ENCODE measurements at places on chromosomes 4 and X. TPM values are rescaled to one million over a fixed set of nuclear protein-coding genes. Genes with fewer than 3 reads are reported as not detected.
A peak's percentile ranks its signal among the peaks of the same experiment; 100 is the strongest.

DNA sequence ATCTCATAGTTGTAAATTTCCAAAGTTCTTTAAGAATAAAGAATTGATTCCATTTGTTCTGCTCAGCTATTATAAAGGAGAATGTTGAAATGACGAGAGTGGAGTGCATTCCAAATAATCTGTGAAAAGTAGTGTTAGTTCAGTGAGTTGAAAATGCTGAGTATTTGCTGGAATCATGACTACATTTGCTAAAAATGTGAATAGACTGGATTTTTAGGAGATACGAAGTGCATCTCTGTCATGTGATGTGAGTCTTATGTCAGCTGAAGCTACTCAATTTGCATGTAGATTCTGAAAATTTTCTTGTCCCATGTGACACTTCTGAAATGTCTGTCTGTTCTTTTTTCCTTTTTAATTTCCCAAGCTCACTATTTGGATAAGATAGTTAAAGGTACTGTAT is 206.0 kb downstream of the DCTD start:
- no peak for DNase-seq

Gene UGT2B15
- total RNA-seq, result not detected

Gene HGFAC
- total RNA-seq, result 0.62 TPM

DNA sequence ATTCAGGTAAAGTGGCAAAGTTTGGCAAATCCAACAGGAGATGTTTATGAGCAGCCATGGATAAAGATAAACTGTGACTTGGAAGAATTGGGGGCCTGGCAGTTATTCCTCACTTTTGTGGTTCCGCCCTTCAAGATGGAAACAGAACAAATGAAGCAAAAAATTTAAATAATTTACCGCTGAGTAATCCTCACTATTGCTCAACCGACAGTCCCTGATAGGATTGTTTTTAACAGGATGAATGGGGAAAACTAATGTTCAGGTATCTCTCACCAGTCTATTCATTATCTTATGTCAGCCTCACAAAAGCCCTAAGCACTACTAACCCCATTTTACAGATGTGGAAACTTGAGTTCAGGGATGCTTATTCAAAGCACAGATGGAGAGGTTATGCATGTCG is 90.8 kb downstream of the FNIP2 start:
- DNase-seq, result no peak

Gene NEXMIF
- 0.31 TPM for total RNA-seq

Gene DCAF8L2
- not detected for total RNA-seq

DNA sequence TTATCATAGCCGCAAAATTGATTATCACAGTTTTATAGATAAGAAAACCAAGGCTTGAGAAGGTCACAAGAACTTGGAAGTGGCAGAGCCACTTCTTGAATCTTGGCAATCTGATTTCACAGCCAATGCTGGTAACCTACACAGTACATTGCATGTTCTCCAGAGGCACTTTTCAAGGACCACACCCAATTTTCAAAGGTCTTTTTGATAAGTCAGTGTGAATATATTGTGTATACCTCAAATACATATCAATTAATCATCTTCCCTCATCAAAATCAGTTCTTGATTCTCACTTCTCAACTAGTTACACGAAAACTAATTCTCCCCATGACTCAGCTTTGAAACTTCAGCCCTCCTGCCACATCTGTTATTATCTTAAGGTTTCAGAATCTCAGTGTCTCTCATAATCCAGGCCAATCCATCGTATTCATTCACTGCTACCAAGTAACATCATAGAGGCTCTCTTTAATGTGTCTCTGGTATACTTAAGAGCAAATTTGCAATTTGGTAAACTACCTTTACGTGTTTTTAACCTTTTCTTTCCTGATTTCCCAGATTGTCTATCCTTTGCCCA is 16.8 kb downstream of the CAMK2D start:
- no peak for DNase-seq

Gene SPANXN3
- total RNA-seq, result not detected

- DNase-seq, result peak; percentile 16
Observed at GRCh38 chr4:921830-922331, 10.2 kb downstream of the GAK start.

- no peak for DNase-seq
Observed at GRCh38 chrX:44451056-44451455, 91.6 kb downstream of the FUNDC1 start.

- peak; percentile 65 for DNase-seq
Observed at GRCh38 chrX:47143894-47144625, 442 bp downstream of the NDUFB11 start.

GRCh38 chrX:131840799-131841495 is 182.2 kb upstream of the STK26 start:
- no peak for DNase-seq

DNA sequence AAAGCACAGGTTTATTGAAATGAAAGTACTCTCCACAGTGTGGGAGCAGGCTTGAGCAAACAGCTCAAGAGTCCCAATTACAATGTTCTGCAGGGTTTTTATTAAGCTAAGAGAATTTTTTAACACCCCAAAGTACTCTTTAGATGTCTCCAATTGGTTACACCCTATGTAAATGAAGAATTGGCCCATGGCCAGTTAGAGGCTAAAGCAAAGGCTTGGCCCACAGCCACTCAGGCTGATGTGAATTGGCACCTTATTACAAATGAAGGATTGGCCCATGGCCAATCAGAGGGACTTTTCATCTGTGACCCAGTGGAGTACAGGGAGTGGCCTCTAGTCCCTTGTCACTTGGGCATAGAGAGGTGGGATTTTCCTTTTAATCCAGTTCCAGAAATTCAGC is 30.1 kb upstream of the IQCM start:
- DNase-seq, result no peak
